IMR-90 (cell line): ENCODE measurements at places on chromosomes 12 and 14. TPM values are rescaled to one million over a fixed set of nuclear protein-coding genes. Genes with fewer than 3 reads are reported as not detected.

- DNase-seq = no peak
Observed at GRCh38 chr14:68929623-68930307, 49.3 kb downstream of the ACTN1 start.

DNA sequence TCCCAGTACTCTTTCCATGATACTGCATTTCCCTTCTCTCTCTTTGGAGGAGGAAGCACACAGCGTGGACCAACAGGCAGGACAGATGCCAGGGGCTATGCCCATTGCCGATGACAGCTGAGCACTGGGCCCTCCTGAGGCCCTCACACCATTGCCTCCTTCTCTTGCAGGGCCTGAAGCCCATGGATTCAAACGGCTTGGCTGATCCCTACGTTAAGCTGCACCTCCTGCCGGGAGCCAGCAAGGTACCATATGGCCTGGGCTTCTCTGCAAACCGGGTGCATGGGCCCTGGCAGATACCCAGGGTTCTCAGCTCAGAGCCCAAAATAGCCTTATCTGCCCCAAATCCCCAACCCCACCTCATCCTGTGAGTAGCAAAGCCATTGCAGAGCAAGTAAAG lies 25.2 kb upstream of the OAS1 start:
- no peak for DNase-seq

GRCh38 chr12:7117670-7118069 lies 8.7 kb upstream of the C1RL start:
- DNase-seq = no peak

DNA sequence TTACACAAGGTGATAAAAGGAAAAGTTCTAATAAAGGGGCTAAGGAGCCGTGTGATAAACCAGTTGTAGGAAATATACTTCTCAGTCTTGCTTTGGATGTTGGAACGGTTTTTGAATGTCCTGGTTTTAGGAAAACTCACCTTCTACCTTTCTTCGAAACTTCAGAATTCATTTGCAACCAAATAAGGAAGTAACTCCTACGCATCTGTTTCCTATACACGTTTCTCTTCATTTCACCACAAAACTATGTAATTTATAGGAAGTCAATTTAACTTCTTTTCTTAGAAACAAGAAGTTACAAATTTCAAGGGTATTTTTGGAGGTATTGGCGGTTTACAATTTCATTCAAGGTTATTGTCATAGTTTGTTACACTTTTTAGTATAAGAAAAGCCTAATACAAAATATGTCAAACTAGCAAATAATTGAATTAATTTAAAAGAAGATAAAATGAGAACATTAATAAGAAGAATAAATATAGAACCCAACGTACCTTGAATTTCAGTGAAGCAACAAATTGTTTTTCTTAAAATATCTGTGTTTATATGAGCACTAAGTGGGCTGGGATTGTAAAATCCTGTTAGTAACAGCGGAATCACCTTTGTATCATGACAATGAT lies 33.2 kb upstream of the CD69 start:
- DNase-seq = no peak

Gene LRRC10
- not detected in 2 replicates for polyA plus RNA-seq

DNA sequence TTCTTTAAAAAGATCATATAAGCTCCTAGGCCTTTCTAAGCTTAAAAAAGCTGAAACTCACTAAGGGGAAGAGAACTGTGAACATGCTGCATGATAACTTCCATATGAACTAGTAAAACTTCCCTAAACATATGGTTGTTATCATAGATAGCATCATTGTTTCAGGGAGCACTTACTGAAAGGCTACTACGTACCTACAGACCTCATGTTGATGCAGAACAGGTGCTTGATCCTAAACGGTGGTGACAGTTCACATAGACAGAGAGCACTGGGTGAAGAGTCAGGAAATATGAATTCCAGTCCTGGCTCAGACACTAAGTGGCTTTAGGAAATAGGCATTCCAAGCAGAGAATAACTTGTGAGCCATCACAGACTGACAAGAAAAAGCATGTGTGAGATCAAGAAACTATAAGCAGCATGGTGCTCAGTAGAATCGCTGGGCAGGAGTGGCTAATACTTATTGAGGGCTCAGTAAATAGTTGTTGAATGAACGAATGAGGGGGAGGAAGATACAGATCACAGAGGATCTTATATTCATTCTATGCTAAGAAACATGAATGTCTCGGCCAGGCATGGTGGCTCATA lies 78.4 kb upstream of the NUDT4 start:
- DNase-seq = no peak

DNA sequence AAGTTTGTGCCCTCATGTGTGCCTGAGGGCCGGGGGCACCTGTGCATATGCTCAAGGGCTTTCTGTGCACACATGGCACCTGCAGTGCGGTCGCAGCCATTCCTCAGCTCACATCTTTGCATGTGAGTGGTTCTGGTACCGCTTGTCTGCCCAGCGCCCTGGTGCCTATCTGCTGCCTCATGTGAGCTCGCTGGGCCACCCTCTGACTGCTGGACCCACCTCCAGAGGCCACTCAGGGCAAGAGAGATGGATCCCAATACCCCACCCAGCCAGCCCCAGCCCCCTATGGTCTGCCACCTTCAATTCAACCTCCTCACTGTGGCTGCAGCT lies 5.4 kb upstream of the AMN start:
- DNase-seq = no peak

- no peak for DNase-seq
Observed at GRCh38 chr12:108637222-108637971, 3.7 kb upstream of the SELPLG start.

DNA sequence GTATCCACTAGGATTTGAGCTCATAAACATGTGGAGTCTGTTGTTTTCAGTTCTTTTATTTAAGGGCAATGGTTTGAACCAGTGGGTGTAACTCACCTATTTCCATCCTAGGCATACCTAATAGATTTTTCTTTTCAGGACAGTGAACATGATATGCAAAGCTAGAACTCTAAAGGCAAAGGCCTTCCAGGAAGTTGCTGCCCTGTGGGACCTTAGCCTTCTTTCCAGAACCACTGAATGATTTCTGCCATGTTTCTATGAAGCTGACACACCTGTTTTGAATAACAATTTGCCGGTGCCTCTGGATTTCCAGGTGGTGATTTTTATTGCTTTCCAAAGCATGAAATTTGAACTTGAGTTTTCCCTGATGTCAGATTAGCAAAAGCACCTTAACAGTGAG lies 372.9 kb upstream of the FAR2 start:
- DNase-seq = no peak

Gene RPGRIP1
- not detected in 2 replicates for polyA plus RNA-seq
